ENCODE measurements at places on chromosomes 4 and X. TPM values are rescaled to one million over a fixed set of nuclear protein-coding genes. Genes with fewer than 3 reads are reported as not detected.

Gene CENPC
- total RNA-seq, result 36.4 TPM

Gene TEX11
- not detected for total RNA-seq

Gene TCEAL2
- total RNA-seq, result not detected

Gene PGAM4
- not detected for total RNA-seq

Gene RUFY3
- 9.1 TPM for total RNA-seq

Gene IL9R
- total RNA-seq, result 65.3 TPM

Gene PIR
- total RNA-seq, result 5.1 TPM

Gene MID2
- total RNA-seq, result 4.5 TPM

Gene TLR10
- total RNA-seq, result 0.53 TPM

Gene BEX5
- 7.0 TPM for total RNA-seq

Gene BRS3
- total RNA-seq, result not detected

Gene NPY2R
- not detected for total RNA-seq

Gene CT55
- not detected for total RNA-seq

Gene SULT1B1
- 3.9 TPM for total RNA-seq

Gene SSX1
- total RNA-seq, result not detected

Gene PGK1
- total RNA-seq, result 1,050 TPM

Gene GLOD5
- total RNA-seq, result not detected

Gene ARL13A
- not detected for total RNA-seq

Gene MXRA5
- total RNA-seq, result not detected
